ENCODE measurements at places on chromosomes 7 and 10.
A peak's percentile ranks its signal among the peaks of the same experiment; 100 is the strongest.

DNA sequence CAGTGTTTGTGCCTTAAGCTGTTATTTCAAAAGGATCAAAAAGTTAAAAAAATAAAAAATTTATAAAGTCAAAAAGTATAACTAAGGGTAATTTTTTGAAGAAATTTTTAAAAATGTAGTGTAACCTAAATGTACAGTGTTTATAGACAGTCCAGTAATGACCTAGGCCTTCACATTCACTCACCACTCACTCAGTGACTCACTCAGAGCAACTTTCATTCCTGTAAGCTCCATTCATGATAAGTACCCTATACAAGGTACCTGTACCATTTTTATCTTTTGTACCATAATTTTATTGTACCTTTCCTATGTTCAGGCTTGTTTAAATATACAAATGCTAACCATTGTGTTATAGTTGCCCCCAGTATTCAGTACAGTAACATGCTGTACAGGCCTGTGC lies 21.5 kb downstream of the DNAJC9 start:
- DNase-seq, result no peak

- DNase-seq, result no peak
Measured at GRCh38 chr7:143346018-143346417, 16.5 kb downstream of the FAM131B start.

GRCh38 chr7:121603886-121604285 lies 207.8 kb upstream of the FAM3C start:
- DNase-seq, result no peak

- DNase-seq, result no peak
Measured at GRCh38 chr10:110824152-110824441, 47.6 kb upstream of the PDCD4 start.

DNA sequence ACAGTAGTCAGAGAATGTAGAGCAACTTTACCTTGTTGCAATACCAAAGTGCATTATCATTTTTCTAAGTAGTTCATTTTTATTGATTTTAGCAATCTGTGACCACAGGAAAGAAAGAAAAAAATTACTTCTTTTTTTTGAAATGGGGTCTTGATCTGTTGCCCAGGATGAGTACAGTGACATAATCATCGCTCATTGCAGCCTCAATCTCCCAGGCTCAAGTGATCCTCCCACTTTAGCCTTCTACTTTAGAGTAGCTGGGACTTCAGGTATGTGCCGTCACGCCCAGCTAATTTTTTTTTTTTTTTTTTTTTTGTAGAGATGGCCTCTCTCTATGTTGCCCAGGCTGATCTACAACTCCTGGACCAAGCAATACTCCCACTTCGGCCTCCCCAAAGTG lies 11.4 kb upstream of the OAT start:
- DNase-seq, result no peak

DNA sequence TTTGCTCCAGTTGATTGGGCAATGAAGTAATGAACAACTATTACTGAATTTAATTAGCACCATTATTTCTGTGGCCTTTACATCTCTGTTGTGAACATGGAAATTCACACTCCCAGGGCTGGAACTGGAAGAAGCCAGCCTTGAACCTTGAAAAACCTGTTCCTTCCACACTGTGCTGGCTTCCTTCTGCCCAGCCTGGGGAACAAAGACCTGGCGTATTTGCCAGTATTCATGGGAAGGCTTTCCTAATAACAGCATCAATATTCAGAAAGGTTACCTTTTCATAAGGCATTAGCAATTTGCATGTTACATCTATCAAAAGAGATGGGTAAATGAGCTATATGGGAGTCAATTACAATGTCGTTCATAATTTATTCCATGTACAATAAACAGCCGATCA lies 1.3 kb downstream of the C10orf90 start:
- DNase-seq, result no peak

DNA sequence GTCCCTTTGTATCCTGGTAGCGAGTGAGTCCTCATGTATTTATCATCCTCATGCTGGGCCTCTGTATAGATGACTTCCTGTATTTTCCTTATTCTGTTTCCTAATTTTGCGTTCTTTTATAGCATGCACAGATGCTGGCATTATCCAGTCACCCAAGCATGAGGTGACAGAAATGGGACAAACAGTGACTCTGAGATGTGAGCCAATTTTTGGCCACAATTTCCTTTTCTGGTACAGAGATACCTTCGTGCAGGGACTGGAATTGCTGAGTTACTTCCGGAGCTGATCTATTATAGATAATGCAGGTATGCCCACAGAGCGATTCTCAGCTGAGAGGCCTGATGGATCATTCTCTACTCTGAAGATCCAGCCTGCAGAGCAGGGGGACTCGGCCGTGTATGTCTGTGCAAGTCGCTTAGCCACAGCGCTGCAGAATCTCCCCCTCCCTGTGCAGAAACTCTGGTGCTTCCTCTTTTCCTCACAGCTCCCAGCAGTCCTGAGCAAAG lies 183.1 kb upstream of the PRSS58 start:
- no peak for DNase-seq

- DNase-seq, result no peak
Measured at GRCh38 chr7:55191926-55192692, 173.0 kb upstream of the LANCL2 start.

DNA sequence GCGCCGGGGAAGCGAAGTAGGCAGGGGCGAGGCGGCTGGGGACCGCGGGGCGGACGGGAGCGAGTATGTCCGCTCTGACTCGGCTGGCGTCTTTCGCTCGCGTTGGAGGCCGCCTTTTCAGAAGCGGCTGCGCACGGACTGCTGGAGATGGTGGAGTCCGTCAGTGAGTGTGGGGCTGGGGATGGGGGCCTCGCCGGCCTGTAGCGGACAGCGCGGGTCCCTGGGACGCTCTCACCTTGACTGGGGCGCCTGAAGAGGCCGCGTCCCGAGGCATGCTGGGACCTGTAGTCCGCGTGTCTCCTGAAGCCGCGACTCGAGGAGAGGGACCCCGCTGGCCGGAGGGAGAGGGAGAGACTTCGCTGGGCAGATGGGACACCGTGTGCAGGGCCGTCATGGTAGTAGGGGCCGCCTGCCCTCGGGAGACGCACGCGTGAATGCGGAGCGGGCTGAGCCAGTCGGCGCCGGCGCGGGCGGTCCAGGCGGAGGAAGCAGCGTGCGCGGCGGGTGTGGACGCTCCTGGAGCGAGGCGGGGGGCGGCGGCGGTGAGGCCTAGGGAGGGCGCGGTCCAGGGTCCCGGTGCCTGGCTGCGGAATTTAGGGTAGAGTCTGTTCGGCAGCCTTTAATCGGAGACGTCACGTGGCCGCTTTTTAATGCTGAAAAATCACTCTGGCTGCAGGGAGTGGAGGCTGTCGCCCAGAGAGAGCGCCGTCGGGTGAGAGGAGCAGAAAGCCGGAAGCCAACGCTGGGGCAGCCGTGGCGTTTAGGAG lies at the start of gene NDUFB2:
Gene NDUFB2, plus strand, starts transcription at position 29 of the 767 bp plus-strand sequence. Its CDS starts 37 bp downstream, at position 66.
- DNase-seq, result peak; percentile 53

- DNase-seq, result no peak
Measured at GRCh38 chr10:112080231-112080630, 103.3 kb downstream of the GPAM start.

GRCh38 chr10:22391600-22391999 lies 46.3 kb downstream of the SPAG6 start:
- DNase-seq, result no peak

GRCh38 chr7:11216276-11216675 lies 242.6 kb downstream of the PHF14 start:
- no peak for DNase-seq

- DNase-seq, result no peak
Measured at GRCh38 chr10:72487116-72487515, 132.4 kb upstream of the DNAJB12 start.

GRCh38 chr7:105653441-105654005 lies 72.2 kb upstream of the EFCAB10 start:
- DNase-seq, result no peak

- DNase-seq, result no peak
Measured at GRCh38 chr7:35623381-35623780, 71.6 kb downstream of the HERPUD2 start.

GRCh38 chr7:159253657-159254056 lies 109.0 kb upstream of the VIPR2 start:
- no peak for DNase-seq

DNA sequence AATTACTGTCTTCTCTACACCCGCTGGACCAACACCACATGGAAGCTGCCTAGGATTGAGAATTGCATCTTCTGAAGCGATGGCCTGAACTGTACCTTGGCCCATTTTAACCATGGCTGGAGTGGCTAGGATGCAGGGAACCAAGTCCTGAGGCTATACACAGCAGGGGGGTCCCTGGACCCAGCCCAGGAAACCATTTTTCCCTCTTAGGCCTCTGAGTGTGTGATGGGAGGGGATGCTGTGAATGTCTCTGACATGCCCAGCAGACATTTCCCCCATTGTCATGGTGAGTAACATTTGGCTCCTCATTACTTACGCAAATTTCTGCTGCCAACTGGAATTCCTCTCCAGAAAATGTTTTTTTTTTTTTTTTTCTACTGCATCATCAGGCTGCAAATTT lies 822.7 kb downstream of the PCDH15 start:
- DNase-seq, result no peak

DNA sequence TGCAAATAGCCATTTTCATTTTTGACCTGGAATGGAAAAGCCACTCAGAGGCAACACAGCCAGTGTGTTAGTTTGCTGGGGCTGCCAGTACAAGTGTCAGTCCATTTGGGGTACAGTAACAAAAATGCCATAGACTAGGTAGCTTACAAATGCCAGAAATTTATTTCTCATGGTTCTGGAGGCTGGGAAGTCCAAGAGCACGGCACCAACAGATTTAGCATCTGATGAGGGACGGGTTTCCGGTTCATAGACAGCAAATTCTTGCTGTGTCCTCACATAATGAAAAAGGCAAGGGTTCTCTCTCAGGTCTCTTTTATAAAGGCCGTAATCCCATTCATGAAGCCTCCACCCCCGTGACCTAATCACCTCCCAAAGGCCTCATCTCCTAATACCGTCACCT lies 418.2 kb downstream of the TYW1 start:
- DNase-seq, result no peak
